ENCODE measurements at places on chromosomes 5 and 9.

GRCh38 chr5:135482381-135482933 is 30.3 kb upstream of the TIFAB start:
- DNase-seq: no peak

- DNase-seq: no peak
These were observed 237.0 kb downstream of the SYK start for GRCh38 chr9:91038483-91039124.

DNA sequence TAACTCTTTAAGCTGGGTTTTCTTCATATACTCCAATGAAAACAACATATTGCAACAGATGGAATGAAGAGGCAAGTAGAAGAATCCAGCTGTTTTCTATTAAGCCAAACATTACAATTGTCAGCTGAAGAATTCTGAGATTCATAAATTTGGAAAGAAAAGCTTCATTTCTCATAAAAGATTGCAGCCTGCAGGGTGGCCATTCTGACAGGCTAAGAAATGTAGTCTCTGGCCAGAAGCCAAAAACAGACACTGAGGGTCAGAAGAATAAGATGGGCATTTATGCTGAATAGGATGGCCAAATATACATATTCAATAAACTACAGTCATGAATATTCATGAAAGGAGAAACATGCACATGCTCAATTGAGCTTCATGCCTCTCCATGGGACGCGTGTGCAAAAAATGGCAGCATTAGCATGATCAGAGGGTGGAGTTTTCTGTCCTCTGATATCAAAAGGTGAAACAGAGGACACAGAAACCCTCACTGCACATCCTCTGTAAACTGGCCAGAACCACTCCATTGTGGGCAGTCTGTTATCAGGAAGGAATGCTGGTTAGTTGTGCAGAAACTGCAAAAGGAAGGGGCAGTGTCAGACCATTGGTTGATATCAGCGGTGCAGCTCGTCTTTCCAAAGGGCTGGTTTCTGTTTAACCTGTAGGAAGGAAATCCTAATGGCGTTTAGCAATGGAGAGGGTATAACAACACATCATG is 50.2 kb downstream of the FXN start:
- DNase-seq: no peak

- no peak for DNase-seq
These were observed 245.6 kb downstream of the LURAP1L start for GRCh38 chr9:13020146-13021040.

DNA sequence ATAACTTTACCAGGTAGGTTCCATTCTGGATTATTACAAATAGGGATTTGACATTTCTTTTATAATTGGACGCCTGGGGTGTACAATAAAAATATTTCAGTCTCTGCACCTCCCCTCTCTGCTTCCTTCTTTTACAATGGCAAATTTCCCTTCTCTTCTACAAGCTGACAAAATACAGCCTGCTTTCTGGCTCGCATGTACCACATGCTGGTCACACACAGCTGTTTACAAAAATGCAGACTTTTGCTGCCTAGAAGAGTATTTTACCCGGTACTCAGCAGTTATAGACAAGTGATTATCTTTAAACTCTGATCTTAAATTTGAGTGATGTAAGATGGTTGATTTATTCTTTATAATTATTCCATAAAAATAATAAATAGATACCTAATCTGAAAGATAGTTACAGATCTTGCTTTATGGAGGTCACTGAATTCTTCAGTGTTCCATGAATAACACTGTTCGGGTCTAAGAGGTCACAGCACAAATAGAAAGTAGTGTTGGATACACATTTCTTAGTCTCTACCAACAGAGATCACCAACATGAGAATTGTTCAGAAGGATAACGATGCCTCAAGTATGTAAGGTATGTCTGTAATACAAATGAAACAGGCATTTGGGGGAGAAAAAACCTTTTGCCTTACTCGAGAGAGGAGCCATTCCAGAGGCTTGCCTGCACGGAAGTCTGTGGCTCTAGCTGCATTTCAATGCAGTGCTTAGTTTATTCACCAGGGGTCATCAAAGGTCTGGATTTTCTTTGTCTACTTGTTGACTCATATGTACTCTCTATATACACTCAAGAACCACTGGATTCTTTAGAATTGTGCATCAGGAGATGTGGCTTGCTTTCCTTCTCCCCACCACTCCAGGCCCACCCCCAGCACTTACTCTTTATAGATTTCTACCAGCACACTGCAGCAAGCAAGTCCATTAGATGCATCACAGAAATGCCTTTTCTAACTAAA is 206.6 kb upstream of the RFX3 start:
- DNase-seq: no peak

DNA sequence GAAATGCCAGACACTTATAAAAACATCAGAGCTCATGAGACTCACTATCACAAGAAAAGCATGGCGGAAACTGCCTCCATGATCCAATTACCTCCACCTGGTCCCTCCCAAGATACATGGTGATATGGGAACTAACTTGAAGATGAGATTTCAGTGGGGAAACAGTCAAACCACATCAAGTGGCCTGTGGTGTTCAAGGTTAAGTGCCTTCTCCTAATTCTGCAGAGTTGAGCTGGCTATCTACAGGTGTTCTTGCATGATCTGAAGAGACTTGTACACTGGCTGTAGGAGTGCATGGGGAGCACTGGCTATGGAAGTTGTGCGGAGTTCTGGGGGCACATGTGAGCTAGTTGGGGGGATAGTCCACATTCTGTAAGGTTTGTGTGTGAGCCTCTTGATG is 34.0 kb upstream of the CKS2 start:
- DNase-seq: no peak

DNA sequence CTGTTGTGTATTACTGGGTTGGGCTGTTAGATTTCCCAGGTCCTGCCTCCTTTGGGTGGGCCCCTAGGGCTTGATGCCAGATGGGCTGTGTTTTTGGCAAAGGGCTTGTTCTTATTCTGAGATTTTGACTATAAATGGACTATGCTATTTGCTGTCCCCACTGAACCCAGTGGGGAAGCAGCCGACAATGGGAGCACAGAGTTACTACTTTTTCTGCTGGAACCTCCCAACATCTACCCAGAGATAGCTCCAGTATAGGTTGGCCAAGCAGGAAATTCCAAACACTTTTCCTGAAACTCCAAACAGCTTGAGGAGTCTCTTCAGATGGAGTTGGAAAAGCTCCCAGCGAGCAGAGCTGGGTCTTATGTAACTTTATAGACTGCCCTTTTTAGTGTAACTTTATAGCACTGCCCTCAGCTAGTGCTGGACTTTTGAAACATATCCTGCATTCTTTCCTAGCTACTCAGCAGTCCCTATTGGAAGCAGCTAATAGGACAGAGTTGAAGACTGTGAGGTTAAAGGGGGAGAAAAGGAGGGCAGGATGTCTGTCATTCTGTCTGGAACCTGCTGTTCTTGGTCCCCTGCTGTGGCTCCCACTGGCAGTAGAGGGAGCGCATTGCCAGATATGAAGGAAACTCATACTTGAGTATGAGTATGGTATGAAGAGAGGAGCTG is 21.0 kb downstream of the RUSC2 start:
- peak; percentile 94 for DNase-seq

DNA sequence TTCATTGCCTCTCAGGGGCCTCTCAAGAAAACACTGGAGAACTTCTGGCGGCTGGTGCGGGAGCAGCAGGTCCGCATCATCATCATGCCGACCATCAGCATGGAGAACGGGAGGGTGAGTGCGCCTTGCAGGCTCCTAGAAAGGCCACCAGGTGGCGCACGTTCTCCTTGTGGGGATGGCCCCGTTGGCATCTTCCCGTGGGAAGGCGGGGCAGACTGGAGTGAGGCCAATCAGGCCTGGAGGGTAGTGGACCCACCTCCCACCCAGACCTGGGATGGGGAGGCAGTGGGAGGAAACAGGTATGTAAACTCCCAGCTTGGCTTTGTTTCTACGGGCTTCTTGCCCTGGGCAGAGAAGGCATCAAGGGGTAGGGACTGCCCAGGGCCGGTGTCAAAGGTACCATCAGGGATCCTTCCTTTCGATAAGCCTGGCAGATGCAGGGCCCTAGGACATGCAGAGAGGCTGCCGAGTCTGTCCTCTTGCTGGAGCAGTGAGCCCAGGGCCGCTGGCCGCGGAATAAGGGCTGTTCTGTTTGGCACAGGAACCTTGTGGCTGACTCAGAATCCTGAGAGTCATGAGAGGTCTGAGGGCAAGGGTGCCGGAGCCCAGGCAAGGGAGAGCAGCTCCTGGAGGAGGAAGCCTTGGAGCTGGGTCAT is 18.9 kb upstream of the SPTLC1 start:
- DNase-seq: no peak

DNA sequence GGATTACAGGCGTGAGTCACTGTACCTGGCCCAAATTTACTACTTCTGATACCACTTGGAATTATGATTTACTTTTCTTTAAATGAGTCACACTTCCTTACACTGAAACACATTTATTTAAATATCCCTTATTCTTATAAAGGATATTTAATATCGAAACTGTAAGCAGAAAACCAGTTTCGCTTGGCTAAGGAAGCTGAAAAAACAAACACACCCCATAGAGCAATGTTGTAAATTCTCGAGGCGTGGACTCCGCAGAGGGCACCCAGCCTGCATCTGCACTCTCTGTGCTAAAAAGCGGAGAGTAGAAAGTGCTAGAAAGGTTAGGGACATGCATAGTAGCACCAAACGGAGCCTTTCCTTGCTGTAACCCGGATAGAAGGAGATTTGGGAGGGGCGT is 86.5 kb downstream of the HMCN2 start:
- DNase-seq: no peak

GRCh38 chr9:131530920-131531832 is at the start of gene UCK1:
TSS of gene UCK1 (minus strand) at chr9:131531263. CDS start at chr9:131531174, 89 bp downstream.
- peak; percentile 86 for DNase-seq

GRCh38 chr5:132354381-132355139 is 14.9 kb upstream of the SLC22A5 start:
- DNase-seq: no peak

GRCh38 chr9:124267271-124267807 is 9.6 kb downstream of the NEK6 start:
- DNase-seq: peak; percentile 80

DNA sequence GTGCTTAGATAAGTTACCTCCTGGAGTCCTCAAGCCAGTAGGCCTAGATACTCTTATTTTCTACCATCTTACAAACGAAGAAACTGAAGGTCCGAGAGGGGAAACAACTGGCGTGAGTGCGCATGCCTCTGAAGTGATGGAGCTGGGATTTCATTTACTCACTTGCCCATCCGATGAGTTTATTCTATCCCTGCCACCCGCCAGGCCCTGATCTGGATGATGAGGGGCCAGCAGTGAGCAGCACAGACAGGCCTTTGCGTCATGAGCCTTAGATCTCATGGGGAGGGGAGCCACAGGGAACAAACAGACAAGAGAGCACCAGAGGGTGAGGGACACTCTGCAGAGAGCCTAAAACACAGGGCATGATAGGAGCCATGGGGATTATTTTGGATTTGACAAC is 34.1 kb upstream of the SLC2A8 start:
- no peak for DNase-seq

GRCh38 chr5:95892784-95893354 is 68.8 kb downstream of the ELL2 start:
- no peak for DNase-seq

DNA sequence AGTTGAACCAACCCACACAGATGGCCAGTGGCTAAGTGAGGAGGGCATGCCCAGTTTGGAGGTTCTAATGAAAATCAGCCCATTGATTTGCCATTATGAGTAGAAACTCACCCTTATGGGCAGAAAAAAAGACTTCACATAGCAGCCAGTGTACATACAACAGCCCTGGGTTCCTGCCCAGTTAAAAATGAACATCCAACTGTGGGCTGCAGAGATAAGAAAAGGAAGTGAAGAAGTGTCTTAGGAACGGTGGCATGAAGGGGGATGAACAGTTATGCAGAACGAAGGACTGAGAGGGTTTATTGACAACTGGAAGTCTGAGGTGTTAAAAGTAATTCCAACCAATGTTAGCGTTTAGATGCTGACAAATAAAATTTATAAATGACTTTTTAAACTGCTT is 118.4 kb downstream of the MARCHF3 start:
- no peak for DNase-seq

DNA sequence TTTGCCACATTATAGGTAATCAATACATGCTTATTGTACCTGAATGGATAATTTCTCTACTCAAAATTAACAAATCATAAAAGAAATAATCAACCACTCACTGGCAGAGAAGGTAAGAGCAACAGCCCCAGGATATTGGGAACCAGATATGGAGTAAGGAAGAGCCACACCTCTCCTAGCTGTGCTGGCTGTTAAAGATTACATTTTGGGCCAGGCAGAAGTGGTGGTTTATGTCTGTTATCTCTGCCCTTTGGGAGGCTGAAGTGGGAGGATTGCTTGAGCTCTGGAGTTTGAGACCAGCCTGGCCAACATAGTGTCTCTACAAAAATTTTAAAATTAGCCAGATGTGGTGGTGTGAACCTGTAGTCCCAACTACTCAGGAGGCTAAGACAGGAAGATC is 56.4 kb downstream of the BHMT start:
- DNase-seq: no peak

- DNase-seq: no peak
These were observed 172.4 kb downstream of the PBX3 start for GRCh38 chr9:125919565-125919964.

GRCh38 chr9:128316421-128316820 is 5.8 kb downstream of the TRUB2 start:
- no peak for DNase-seq

GRCh38 chr9:34572092-34572491 is 17.4 kb downstream of the CNTFR start:
- no peak for DNase-seq

- DNase-seq: no peak
These were observed 7.3 kb downstream of the SRFBP1 start for GRCh38 chr5:121968910-121969607.

Data from coronary artery (tissue), 2 donors.